ENCODE measurements at places on chromosomes 4 and X.

GRCh38 chr4:142512161-142512560 is 333.9 kb downstream of the INPP4B start:
- no peak for DNase-seq

DNA sequence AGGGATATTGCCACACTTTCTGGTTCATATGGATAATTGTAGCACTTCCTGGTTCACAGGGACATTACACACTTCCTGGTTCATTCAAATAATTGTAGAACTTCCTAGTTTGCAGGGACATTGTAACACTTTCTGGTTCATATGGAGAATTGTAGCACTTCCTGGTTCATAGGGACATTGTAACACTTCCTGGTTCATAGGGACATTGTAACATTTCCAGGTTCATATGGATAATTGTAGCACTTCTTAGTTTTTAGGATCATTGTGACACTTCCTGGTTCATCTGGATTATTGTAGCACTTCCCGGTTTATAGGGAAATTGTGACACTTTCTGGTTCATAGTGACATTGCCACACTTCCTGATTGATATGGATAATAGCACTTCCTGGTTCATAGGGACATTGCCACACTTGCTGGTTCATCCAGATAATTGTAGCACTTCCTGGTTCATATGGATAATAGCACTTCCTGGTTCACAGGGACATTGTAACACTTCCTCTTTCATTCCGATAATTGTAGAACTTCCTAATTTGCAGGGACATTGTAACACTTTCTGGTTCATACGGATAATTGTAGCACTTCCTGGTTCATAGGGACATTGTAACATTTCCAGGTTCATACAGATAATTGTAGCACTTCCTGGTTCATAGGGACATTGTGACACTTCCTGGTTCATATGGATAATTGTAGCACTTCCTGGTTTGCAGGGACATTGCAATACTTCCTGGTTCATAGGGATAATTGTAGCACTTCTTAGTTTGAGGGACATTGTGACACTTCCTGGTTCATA is 59.2 kb upstream of the CD99 start:
- DNase-seq, result no peak

DNA sequence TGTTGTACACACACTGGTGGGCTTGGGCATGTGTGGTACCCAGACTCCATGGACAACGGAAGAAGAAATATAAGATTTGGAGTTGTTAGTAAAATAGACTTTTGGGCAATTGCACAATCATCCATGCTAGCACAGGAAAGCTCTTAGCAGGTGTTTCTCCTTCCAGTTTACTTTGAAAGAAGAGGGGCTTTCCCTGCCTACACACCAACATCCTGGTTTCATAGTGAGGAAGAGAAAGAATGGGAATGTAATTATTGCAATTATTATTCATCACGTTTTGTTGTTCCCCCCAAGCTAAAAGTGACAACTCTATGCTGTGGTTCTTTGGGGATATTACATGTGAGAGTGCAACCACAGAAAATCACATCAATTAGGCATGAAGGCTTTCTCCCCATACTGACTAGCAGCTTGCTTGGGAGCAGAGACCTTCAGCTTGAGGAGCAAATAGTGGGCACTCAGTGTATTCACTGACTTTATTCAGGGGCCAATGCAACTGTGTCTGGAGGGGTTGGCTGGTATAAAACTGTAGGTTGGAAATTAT is 57.2 kb upstream of the PUDP start:
- DNase-seq, result no peak

DNA sequence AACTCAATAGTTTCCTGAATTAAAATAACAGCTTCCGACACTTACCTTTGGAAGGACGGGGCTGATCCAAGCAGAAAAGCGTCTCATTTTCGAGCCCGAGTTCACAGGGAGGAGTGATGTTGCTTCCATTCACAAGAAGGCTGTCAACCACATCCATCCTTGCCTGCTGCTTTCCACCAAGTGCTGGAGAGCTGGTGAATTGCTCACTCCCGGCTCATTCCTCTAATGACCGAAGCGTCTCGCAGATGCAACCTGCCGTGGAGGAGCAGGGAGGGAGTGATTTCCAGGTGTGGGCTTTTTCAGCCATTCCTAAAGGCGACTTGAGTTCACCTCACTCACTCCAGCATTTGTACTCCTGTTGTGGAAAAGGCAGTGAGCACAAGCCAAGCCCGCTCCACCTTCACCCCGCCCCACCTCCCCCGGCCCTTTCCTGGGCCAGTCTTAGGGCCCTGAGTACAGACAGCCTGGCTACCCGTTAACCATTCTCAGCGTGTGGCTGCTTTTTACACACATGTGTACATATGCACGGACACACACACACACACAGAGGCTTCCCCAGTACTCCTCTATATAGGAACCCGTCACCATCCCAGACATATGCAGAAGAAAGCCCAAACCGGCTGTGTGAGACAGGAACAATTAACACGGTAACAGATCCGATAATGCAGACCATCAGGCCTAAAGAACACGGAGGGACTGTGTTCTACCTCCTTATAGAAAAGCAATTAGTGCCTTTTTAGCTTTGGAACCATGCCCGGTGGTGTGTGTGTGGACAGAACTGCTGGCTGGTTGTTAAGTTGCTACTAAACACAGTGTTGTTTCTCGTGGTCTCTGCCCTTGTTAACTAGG is at the start of gene CCKAR:
CCKAR (minus strand) TSS at position 374 of the 849 bp plus-strand sequence; CDS start at position 157, 217 bp downstream.
- DNase-seq, result no peak

- no peak for DNase-seq
Observed at GRCh38 chrX:54794028-54794427, 4.0 kb downstream of the ITIH6 start.
